ENCODE measurements at places on chromosomes 13 and 19.
A peak's percentile ranks its signal among the peaks of the same experiment; 100 is the strongest.

DNA sequence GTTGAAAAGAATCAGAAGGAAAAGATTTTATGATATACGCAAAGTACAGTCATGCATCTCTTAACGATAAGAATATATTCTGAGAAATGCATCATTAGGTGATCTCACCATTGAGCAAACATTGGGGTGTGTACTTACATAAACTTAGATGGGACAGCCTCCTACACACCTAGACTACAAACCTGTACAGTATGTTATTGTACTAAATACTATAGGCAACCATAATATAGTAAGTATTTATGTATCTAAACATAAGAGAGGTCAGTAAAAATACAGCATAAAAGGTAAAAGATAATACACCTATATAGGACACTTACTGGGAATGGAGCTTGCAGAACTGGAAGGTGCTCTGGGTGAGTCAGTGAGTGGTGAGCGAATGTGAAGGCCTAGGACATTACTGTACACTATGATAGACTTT lies 254.6 kb downstream of the SPRY2 start:
- no peak for DNase-seq

GRCh38 chr13:89052699-89053098 lies 1381.5 kb downstream of the SLITRK5 start:
- no peak for DNase-seq

- DNase-seq = peak; percentile 61
These were observed 754 bp upstream of the SIX5 start for GRCh38 chr19:45769821-45770191.

GRCh38 chr19:10295305-10295846 lies 5.6 kb downstream of the ICAM5 start:
- no peak for DNase-seq

- DNase-seq = no peak
These were observed 197.2 kb downstream of the RAP2A start for GRCh38 chr13:97631158-97631557.
